ENCODE measurements at places on chromosomes 12 and 14.
A peak's percentile ranks its signal among the peaks of the same experiment; 100 is the strongest.

- DNase-seq: no peak
Observed at GRCh38 chr14:23577004-23577681, 1.4 kb downstream of the JPH4 start.

DNA sequence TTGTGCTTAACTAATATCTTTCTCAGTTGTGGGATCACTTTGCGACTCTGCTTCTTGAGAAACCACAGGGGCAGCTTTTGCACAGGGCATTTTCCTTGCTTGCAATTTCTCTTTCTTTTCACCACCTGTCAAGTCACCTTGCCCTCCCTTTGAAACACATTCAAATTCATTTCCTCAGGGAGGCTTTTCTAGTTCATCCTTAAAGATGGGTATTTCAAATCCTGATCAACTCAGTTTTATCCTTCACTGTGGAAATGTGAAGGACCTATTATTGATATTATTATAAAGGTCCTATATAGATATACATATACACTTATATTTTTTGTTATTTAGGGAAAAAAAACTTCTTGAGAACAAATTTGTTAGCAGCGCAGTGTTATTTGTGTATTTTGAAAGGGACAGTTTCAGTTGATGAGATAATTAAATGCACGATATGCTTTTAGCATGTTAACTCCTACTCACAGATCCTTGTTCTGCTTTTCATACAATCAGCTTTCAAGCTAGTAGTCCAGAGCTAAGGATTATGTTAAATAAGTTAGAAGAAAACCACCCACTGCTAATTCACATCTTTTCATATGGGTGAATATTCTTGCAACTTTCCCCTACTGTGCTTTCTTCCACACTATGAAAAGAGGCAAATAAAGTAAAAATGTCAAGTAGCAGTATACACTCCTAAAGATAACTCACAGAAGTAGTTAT is 501.4 kb upstream of the RGS6 start:
- peak; percentile 73 for DNase-seq

GRCh38 chr14:68757618-68758081 is 35.2 kb downstream of the ZFP36L1 start:
- DNase-seq: no peak

- no peak for DNase-seq
Observed at GRCh38 chr12:7059780-7060179, 738 bp upstream of the C1S start.

GRCh38 chr12:91007531-91008290 is 2.9 kb upstream of the EPYC start:
- DNase-seq: peak; percentile 41

GRCh38 chr12:63040526-63041220 is 105.7 kb upstream of the PPM1H start:
- no peak for DNase-seq

GRCh38 chr12:52774629-52775250 is 2.4 kb downstream of the KRT76 start:
- DNase-seq: no peak

- no peak for DNase-seq
Observed at GRCh38 chr12:102953221-102953620, 4.3 kb upstream of the ASCL1 start.

DNA sequence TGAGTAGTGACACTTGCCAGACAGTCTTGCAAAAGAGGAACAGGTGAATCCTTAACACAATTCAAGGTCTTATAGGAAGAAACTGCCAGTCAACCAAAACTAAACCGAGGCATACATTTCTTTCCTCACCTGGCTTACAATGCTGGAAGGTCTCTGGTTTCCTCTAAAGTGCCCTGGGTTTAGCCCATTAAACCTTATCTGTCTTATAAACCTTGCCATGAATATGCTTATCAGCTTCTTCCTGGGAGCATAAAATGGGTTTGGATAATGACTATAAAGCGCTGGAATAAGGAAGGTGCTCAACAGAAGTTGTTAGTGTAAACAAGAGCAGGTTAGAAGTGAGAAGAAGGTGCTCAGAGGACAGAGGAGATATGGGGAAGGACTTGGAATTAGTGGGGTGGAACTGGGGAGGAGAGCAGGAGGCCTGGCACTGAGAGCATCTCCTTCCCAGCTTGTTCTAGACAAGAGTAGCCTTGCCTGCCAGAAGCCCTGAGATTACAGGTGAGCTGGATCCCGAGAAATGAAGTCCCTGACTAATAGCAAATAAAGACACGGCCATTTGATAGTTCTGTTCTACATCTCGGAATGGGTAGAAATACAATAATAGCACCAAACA is 14.1 kb upstream of the GPRC5A start:
- DNase-seq: no peak

GRCh38 chr14:61213920-61214319 is 67.2 kb downstream of the TMEM30B start:
- no peak for DNase-seq

- DNase-seq: no peak
Observed at GRCh38 chr12:53845932-53846331, 92.7 kb upstream of the HOXC13 start.

DNA sequence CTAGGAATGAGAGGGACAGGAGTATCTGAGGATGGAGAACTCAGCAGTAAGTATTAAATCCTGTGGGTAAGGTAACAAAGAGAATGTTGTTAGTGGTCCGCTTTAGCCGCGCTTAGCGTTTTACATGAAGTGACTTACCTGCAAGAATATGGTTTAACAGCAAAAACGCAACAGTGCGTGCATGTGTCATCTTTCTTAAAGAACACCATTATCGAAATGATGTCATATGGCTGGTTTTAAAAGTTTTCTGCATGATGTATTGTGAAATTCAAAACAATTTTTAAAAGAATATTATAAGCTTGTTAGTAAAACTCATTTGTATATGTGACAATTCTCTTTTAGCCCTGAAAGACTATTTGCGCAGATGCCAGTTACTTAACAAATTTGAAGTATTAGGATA is 1.7 kb downstream of the LEMD3 start:
- DNase-seq: no peak

GRCh38 chr12:121611306-121611705 is 15.0 kb upstream of the ORAI1 start:
- DNase-seq: no peak

DNA sequence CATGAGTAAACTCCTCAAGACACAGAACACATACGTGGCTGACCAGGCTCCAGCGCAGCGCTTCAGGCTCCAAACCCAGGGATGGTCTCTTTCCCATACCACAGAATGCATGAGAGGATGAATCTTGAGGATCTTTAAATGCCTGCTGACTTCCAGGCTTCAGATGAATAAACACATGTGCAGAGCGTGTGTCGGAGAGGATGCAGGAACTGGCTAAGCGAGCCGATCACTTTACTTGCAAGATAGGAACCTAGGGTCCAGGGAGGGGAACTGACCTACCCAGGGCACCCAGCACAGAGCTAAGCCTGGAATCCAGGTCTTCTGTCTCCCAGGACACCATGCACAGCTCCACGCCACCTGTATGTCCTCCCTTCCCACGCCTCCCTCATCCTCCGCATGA is 209.8 kb downstream of the BCL11B start:
- DNase-seq: no peak

DNA sequence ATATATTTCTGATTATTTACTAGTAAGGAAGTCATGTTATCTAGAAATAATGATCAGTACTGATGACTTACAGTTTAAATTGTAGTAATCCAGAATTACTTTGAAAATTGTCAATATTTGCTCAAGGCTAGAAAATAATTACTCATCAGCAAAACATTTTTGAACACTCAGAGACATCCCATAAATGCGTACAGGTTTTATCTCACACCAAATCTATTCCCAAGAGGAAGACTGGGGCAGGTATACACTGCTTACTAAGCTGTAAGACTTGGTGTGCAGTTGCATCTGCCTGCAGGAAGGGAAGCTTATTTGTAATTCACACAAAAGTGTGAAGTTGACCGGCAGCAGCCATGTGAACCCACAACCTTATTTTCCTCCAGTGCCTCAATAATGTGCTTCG is 146.4 kb downstream of the CCER1 start:
- DNase-seq: no peak

- DNase-seq: no peak
Observed at GRCh38 chr12:56188778-56189098, 545 bp downstream of the SMARCC2 start.

GRCh38 chr14:79665556-79665955 is 545.7 kb downstream of the DIO2 start:
- DNase-seq: no peak

DNA sequence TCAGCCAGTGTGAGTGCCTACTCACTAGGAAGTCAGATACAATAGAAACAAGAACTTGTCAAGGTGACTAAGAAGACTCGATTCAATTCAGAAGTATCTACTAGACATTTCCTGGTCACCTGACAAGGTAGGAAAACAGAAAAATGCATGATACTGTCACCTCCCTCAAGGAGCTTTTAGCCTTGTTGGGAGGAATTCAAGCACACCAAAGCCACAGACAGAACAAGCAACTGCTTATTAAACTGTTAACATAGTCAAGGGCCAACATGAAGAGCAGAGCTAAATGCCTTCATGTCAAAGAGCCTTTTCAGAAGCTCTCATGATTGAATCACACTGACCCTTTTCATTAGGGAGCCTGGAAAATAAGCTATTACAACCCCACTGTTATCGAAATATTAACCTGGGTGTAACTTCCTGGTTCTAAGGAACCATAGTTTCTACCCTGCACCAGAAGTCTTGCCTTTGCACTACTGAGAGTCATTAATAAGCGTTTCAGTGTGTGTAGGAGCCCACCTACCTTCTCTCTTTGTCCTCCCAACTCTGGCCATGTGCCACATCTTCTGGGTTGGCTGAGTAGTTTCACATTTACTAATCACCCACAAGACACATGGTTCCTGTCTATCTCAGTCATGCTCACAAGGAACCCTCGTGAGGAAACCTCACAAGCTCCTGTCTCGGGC is 31.0 kb upstream of the LGALS3 start:
- DNase-seq: peak; percentile 99

- no peak for DNase-seq
Observed at GRCh38 chr12:56286044-56286830, 13.9 kb downstream of the CS start.

DNA sequence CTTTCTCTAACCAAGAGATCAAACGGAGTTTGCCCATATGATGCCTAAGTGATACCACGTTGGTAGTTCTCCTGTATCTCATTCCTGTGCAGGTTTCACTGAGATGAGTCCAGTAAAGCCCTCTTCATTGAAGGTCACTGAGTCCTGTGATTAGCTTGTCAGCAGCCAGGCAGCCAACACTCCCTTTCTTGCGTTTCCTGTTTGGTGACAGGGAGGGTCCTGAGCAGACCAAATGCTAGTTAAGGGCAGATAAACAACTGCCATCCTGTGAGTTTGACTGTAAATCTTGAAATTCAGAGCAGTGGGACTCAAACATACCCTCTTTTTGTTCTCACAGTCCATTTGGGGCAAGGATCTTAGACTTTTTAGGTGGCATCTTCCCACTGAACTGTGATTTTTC is 39.4 kb downstream of the ZNF641 start:
- no peak for DNase-seq

GRCh38 chr12:62783881-62784280 is 151.1 kb downstream of the PPM1H start:
- no peak for DNase-seq

DNA sequence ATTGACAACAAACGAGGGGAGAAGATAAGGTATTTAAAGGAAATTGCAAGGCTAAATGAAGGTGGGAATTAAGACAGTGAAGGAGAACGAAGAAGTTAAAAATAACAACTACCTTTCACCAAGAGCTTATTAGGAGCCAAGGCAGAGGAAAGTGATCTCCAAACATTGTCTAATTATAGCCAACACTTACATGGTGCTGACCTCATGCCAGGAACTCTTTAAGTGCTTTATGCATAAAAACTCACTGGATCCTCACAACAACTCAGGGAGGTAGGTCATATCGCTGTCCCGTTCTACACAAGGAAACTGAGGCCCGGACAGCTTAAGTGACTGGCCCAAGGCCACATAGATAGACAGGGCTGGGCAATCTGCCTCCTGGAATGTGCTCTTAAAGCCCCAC is 19.5 kb downstream of the TAMALIN start:
- no peak for DNase-seq

- DNase-seq: no peak
Observed at GRCh38 chr14:93219103-93219726, 12.2 kb downstream of the UBR7 start.

DNA sequence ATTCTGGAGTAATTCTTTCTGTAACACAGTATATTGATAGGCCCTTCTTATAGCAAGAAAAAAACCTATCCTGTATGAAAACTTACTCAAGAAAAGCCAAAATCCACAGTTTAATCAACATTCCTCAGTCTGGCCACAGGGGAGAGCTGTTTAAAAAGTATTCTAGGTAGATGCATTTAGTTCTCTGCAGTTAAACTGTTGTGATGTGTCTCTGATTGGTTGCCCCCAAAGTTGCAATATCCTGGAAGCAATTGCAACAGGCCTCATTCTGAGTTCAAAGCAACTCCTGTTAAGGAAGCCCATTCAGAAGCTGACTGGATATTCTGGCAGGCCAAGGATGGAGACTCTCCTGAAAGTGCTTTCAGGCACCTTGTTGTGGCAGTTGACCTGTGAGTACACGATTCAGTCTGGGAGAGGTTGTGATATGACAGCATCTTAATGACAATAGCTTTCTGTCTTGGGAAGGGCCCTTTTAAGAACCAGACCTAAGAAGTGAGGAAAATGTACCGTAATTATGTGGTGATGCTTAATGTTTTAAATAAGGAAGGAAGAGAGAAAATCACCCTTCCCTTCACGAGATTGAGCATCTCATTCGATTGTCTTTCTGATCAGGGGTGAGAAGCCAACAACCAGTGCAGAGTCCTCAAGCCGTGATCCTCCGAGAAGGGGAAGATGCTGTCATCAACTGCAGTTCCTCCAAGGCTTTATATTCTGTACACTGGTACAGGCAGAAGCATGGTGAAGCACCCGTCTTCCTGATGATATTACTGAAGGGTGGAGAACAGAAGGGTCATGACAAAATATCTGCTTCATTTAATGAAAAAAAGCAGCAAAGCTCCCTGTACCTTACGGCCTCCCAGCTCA is 420.7 kb downstream of the DAD1 start:
- DNase-seq: no peak

- DNase-seq: peak; percentile 3
Observed at GRCh38 chr12:62848418-62848817, 86.5 kb downstream of the PPM1H start.

DNA sequence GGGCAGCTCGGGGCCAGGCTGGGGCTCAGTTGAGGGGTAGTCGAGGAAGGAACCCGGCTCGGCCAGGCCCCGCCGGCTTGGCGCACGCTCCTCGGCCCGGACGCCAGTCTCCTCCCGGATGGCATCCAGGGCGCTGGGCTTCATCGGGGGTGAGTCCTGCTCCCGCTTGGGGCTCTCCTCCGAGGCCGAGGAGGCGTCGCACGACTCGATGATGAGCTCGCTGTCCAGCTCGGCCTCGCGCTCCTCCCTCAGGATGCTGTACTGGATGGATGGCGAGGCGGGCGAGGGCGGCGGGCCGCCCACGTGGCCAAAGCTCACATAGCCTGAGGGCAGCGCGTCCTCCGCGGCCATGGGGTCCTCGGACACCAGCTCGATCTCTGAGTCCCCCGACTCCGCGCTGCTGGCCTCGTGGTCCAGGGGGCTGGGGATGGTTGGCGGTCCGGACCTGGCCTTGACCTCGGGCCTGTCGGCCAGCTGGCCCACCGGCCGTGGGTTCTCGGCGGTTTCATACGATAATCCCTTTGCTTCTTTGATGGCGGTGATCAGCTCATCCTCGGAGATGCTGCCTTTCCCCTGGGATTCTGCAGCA is 143.4 kb downstream of the RTN1 start:
- no peak for DNase-seq
